ENCODE measurements at places on chromosomes 6 and 20. TPM values are rescaled to one million over a fixed set of nuclear protein-coding genes. Genes with fewer than 3 reads are reported as not detected.

DNA sequence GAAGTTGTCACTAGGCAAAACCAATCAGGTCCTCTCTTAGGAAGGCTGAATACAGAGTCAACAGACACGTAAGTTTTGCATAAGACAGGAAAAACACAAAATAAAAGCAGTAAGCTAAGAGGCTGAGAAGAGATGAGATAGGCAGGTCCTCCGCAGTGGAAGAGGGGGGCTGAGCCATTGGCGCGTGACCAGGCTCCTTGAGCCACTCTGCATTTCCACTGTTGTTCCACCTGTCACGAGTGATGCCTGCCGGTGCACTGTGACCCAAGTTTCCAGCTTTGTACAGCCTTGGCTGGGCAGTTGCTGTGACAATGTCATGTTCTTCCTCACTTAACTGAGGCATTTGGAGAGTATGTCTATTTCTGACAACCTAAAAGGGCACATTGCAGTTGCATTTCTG, 58.6 kb downstream of the NUDT3 start:
- no peak for DNase-seq

DNA sequence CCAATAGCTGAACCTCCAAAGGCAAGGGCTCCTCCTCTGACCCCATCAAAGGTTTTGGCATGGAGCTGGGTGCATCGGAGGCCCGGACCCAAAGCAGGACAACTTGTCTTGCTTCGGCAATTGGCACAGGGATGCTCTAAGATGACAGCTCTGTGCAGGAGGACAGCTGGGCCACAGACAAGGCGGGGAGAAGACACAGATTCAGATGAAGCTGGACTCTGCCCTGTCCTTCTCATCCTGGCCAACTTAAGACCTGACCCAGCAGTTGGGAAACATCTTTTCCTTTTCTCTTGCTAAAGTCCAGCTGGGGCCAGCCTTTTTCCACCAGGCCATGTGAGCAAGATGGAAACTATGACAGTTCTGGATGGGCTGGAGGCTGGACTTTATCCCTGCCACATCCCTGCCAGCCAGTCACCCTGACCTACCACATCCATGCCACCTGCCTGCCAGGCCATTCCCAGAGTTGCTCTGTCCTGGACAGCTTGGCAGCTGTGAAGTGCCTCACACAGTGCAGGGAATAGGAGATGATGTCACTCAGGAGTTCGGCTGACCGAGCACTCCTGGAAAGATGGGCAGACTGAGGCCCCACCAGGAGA, 12.7 kb upstream of the PSMF1 start:
- no peak for DNase-seq

DNA sequence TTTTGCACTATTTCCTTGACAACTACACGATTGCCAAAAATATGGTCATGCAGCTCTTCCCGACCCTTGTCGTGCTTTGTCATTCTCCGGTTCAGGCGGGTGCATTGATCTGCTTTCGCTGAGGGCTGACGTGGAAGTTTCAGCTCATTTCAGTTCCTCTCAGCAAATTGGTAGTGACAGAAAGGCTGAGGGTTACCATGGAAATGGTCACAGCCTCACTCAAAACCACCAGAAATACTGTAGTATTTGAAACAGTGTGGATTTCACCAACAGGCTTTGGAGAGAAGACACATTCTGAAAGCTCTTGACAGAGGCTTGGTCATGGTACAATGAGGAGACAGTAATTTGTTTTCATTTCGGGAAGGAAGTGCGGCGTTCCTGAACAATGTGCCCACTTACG, 99.7 kb upstream of the EXOC2 start:
- DNase-seq = no peak

The RIPPLY2 gene
- total RNA-seq = not detected

The COL9A3 gene
- total RNA-seq = not detected

DNA sequence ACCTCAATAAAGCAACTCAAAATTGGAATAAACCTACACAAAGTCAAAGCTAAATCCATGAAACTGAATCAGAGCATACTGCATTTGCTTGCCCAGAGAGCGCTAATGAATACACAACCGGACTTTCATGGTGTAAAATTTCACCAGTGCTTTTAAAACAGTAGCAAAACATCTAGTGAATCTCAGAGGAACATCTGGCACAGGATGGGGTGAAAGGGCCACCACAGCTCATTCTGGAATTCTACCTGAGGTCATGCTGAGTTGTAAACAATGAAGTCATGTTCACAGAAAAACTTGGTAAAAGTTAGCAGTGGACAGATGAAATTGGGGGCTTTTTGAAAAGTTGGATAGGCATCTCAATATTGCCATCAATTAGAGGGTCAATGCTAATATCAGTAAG, 125.6 kb upstream of the STXBP5 start:
- no peak for DNase-seq

The PGBD1 gene
- total RNA-seq = 13.4 TPM

GRCh38 chr6:51365566-51365965, 546.9 kb downstream of the TFAP2B start:
- DNase-seq = no peak

DNA sequence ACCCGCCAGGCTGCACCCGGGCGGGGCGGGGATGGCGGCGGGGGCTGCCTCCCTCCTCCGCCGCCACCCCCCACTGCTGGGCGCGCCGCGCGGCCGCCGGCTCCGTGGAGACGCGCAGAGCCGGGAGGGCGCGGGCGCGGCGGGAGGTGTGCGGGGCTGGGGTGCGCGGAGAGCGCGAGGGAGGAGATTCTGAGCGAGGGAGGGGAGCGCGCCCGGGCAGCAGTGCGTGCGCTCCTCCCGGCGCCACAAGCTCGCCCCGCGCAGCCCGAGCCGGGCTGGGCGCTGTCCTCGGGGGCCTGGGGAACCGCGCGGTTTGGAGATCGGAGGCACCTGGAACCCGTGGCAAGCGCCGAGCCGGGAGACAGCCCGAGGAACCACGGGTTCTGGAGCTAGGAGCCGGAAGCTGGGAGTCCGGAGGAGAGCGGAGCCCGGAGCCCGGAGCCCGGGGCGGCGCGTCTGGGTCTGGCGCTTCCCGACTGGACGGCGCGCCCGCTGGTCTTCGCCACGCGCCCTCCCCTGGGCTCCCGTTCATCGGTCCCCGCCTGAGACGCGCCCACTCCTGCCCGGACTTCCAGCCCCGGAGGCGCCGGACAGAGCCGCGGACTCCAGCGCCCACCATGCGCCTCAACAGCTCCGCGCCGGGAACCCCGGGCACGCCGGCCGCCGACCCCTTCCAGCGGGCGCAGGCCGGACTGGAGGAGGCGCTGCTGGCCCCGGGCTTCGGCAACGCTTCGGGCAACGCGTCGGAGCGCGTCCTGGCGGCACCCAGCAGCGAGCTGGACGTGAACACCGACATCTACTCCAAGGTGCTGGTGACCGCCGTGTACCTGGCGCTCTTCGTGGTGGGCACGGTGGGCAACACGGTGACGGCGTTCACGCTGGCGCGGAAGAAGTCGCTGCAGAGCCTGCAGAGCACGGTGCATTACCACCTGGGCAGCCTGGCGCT, at the start of gene NTSR1:
TSS of gene NTSR1 (plus strand) at position 246 of the 946 bp plus-strand sequence. CDS start at position 618, 372 bp downstream.
- DNase-seq = no peak

The ELOVL4 gene
- 1.3 TPM for total RNA-seq

The KCNK16 gene
- not detected for total RNA-seq

- peak; percentile 97 for DNase-seq
Observed at GRCh38 chr6:31399589-31400466, 3.6 kb upstream of the MICA start.

GRCh38 chr6:24858177-24858653, 59.5 kb upstream of the ARMH2 start:
- no peak for DNase-seq

The TRIM15 gene
- not detected for total RNA-seq

The SCUBE3 gene
- total RNA-seq = 4.7 TPM

- DNase-seq = no peak
Observed at GRCh38 chr20:37392441-37393195, 46.7 kb downstream of the SRC start.

The PKIB gene
- not detected for total RNA-seq

The ID4 gene
- 13.6 TPM for total RNA-seq

GRCh38 chr6:44475779-44476434, 88.4 kb downstream of the CDC5L start:
- DNase-seq = peak; percentile 81

GRCh38 chr20:10513931-10514575, 78.9 kb downstream of the SLX4IP start:
- no peak for DNase-seq

GRCh38 chr20:17609811-17610377, 40.0 kb downstream of the DSTN start:
- no peak for DNase-seq

GRCh38 chr6:47787620-47788497, 6.0 kb downstream of the OPN5 start:
- DNase-seq = peak; percentile 42

GRCh38 chr20:57960803-57961575, 251.2 kb upstream of the PMEPA1 start:
- no peak for DNase-seq

GRCh38 chr6:111566873-111567517, 38.7 kb downstream of the TRAF3IP2 start:
- DNase-seq = peak; percentile 40

GRCh38 chr6:44129841-44130322, 2.5 kb downstream of the TMEM63B start:
- DNase-seq = no peak

GRCh38 chr20:54086507-54087039, 16.2 kb upstream of the BCAS1 start:
- peak; percentile 17 for DNase-seq

DNA sequence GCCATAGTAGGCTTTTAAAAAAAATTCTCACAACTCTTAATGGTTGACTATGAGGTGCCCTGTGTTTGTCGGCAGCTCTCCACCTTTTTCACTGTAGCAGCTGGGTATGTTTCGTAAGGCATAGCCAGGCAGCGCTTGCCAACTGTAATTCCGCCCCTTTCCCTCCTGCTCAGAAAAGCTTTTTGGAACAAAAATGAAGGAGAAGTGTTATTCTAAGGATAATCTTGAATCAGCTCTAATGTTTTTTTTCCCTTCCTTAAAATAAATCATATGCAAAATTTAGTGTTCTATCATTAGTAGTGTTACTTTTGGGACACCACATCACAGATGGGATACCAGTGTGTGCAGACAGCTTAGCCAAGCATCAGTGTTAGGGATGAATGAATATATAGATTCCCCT, 21.2 kb downstream of the RIOK1 start:
- DNase-seq = no peak

The CAGE1 gene
- total RNA-seq = 0.08 TPM

The EYS gene
- total RNA-seq = not detected

DNA sequence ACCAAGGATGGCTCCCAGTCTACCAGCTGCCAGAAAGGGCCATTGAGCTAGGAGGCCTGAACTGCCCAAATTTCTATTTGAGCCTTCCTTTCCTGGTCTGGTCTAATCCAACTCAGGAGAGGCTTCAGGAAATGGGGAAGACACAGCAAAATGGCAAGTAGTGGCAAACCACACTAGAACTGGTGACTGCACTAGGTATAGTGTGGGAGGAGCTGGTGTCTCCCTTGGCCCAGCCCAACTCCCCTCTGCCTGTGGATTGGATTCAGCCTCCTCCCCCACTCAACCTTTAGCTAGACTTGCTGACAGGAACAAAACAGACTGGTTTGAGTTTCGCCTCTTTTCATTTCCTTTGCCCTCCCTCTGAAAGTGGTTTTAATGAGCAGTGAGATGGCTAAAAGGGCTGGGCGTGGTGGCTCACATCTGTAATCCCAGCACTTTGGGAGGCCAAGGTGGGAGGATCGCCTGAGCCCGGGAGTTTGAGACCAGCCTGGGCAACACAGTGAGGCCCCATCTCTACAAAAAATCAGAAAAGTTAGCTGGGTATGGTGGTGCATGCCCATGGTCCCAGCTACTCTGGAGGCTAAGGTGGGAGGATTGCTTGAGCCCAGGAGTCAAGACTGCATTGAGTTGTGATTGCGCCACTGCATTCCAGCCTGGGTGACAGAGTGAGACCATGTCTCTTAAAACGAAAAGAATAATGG, 17.5 kb downstream of the MRPS18A start:
- no peak for DNase-seq

All from SJSA1 (cell line).